ENCODE measurements at places on chromosomes 7 and 10.

- DNase-seq = peak; percentile 46
Observed at GRCh38 chr7:78588393-78588792, 789.8 kb downstream of the PHTF2 start.

- no peak for DNase-seq
Observed at GRCh38 chr10:3716093-3716492, 68.9 kb downstream of the KLF6 start.

DNA sequence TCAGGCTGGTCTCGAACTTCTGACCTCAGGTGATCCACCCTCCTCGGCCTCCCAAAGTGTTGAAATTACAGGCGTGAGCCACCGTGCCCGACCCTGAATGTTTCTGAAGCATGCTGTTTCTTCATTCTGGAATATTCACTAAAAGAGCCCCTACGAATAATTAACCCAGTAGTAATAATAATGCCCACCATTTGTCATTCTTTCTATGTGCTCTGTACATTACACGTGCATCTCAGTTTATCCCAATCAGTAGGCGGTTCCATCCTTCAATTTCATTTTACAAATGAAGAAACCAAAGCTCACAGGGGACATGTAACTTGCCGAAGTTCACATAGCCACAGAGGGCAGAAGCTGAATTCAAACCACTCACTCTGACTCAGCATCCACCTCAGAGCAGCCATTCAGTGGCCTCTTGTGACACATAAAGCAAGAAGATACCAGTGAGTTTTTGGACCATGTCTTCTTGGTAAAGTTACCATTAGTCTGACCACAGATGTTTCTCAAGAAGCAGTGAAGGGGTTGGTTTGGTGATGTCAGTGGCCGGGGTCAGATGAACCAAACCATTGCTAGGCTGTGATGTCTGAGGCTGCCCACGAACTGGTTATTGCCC is 71.9 kb upstream of the DUSP5 start:
- no peak for DNase-seq

DNA sequence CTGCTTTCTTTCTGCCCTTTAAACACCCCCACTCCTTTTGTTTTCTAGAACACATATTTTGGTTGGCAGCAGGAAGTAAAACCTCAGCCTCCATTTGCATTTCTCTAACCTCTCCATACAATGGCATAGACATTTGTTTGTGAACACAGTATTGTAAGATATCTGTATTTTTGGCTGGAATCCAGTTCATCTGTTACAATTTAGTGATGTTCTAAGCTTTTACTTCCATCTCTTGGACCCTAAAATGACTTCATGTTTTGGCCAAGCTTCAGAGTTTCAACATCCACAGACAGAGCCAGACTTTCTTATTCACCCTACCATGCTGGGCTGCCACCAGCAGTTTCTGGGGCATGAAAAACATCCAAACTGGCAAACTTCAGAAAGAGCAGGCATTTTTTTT is 21.1 kb upstream of the AUTS2 start:
- no peak for DNase-seq

- no peak for DNase-seq
Observed at GRCh38 chr10:97399843-97400545, 1.1 kb downstream of the RRP12 start.

DNA sequence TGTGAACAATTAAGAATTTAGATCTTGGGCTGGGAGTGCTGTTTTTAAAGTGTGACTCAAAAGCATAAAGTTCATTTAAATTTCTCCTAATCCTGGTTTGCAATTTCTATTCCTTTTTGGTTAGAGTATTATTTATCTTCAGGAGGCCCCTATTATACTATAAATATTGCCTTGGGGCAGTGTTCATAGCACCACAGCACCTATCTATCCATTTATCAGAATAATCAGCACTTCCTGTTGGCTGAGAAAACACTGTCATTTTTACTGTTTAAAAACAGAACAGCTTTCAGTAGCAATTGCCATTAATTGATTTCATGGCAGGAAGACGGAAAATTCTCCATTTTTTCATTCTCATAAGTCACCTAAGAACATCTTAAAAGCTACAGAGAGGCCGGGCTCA is 111.4 kb downstream of the KIAA1217 start:
- DNase-seq = no peak

- no peak for DNase-seq
Observed at GRCh38 chr7:101782896-101783295, 34.5 kb upstream of the CUX1 start.

GRCh38 chr7:100486753-100487446 is 3.2 kb downstream of the NYAP1 start:
- DNase-seq = no peak

- DNase-seq = no peak
Observed at GRCh38 chr10:11246752-11247467, 229.2 kb downstream of the CELF2 start.

All from NCI-H1105 treated with DMSO at 0.1 percent for 48 hours (cell line).